ENCODE measurements at places on chromosomes 5 and 9.

DNA sequence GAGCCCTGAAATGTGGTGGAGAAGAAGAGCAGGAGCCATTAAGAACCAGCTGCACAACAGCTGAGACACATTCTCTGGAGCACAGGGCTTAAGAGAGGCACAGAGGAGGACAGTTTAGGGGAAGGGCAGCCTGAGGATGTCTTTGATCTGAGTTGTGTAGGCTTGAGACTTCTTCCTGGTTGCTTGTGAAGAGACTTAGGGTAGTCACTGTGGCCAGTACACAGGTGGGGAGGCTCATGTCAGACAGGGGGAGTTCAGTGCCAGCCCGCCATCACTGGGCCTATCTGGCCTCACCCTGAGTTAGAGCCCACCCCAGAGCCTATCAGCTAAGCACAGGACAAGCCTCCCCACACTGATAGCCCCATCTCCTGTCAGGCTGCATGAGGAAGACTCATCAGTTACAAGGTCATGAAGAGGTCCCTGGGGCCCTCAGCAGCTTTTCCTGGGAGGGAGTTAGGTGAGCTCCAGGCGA is 19.8 kb downstream of the SLC22A4 start:
- no peak for DNase-seq

DNA sequence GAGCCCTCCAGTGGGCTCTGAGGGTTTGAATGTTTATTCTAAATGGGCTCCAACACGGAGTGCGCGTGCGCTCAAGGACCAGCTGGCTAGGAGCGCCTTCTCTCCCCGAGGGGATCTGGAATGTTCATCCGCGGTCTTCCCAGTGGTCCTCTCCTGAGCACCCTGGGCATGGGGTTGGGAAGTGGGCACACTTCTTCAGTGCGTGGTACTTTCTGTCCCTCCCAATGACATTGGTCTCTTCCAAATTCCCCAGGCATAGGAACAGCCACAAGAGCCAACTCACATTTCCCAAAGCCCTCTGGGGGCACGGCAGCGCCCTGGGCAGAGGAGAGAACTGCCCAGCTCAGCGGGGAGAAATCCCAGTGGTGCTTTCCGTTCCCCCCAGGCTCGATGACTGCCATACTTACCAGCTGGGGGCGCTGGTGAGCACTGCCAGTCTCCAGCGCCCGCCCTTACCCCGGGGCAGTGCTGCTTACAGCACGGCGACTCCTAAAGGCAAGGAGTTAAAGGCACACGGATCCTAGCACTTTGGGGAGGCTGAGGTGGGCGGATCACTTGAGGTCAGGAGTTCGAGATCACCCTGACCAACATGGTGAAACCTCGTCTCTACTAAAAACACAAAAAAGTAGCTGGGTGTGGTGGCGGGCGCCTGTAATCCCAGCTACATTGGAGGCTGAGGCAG is 29.9 kb upstream of the OBP2B start:
- peak; percentile 53 for DNase-seq

- DNase-seq = no peak
Observed at GRCh38 chr5:3590161-3590966, 5.3 kb upstream of the IRX1 start.

DNA sequence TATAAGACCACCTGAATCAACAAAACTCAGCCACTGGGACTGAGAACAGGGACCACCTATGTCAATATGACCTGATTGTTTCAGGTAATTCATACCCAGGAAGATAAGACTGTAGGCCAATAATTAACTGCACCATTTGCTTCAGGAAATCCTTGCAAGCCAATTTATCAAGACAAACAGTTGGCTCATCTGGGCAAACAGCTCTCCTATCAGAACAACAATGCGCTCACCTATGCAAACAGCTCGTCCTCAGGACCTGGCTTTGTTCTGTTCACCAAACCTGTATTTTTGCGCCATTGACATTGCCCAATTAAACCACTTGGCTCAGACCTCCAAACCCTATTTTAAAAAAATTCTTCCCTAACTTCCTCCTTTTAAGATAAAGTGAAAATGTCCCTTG is 92.3 kb upstream of the MARCHF11 start:
- no peak for DNase-seq

- no peak for DNase-seq
Observed at GRCh38 chr9:72952381-72952690, 517 bp downstream of the ALDH1A1 start.

DNA sequence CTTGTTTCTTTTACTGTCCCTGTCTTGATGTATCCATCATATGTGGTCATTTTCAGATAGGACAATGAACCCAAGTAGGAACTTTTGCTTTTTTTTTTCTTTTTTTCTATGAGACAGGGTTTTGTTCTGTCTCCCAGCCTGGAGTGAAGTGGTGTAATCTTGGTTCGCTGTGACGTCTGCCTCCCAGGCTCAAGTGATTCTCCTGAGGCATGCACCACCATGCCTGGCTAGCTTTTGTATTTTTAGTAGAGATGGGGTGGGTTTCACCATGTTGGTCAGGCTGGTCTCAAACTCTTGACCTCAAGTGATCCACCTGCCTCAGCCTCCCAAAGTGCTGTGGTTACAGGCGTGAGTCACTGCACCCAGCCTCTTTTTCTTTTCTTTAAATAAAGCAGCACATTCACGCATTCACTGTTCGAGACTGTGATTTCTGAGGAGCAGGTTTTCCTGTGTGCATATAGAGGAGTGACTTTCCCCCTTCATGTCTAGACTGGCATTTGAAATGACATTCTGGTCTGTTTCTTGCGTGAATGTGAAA is 448.5 kb downstream of the KDM4C start:
- no peak for DNase-seq
